Activated T-cell treated with anti-CD3 and anti-CD28 coated beads, Interleukin-2, amount 50 U/mL, for 72 hours (primary cell): ENCODE measurements at places on chromosomes 7 and 10. TPM values are rescaled to one million over a fixed set of nuclear protein-coding genes. Genes with fewer than 3 reads are reported as not detected.
A peak's percentile ranks its signal among the peaks of the same experiment; 100 is the strongest.

DKK1 gene
- total RNA-seq: not detected

CRPPA gene
- total RNA-seq: 0.86 TPM

C1QL3 gene
- not detected for total RNA-seq

GRCh38 chr7:35185908-35186731 lies 67.8 kb downstream of the TBX20 start:
- H3K36me3 ChIP-seq: no peaks in the 10 kb centered on the region
- peak overlapping the region; percentile 79 for H3K4me3 ChIP-seq
- H3K27me3 ChIP-seq: peaks cover 31% of the 10 kb centered on the region
- DNase-seq: no peak
- H3K4me1 ChIP-seq: peaks cover 16% of the 10 kb centered on the region

DNA sequence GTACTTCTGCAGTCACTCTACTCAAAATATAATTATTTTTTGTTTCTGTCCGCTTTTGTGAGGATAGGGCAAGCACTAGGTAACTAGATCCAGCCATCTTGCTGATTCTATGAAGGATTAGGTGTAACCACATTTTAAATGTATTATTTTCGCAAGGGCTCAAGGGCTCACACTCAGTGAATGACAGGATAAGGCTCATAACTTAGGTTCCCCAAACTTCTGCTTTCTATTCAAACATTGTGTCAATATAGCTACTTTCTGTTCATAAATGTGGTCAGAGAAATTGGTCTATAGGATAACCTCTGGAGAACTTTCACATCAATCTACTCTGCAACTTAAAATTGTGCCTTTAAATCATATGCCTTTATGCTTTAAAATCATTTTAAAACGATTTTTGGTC lies 1141.2 kb downstream of the SORCS1 start:
- H3K4me1 ChIP-seq: no peaks in the 10 kb centered on the region
- no peak overlapping the region for H3K4me3 ChIP-seq
- H3K27me3 ChIP-seq: no peaks in the 10 kb centered on the region
- H3K27ac ChIP-seq: no peak overlapping the region
- H3K36me3 ChIP-seq: no peaks in the 10 kb centered on the region
